ENCODE measurements at places on chromosomes 4 and X.

DNA sequence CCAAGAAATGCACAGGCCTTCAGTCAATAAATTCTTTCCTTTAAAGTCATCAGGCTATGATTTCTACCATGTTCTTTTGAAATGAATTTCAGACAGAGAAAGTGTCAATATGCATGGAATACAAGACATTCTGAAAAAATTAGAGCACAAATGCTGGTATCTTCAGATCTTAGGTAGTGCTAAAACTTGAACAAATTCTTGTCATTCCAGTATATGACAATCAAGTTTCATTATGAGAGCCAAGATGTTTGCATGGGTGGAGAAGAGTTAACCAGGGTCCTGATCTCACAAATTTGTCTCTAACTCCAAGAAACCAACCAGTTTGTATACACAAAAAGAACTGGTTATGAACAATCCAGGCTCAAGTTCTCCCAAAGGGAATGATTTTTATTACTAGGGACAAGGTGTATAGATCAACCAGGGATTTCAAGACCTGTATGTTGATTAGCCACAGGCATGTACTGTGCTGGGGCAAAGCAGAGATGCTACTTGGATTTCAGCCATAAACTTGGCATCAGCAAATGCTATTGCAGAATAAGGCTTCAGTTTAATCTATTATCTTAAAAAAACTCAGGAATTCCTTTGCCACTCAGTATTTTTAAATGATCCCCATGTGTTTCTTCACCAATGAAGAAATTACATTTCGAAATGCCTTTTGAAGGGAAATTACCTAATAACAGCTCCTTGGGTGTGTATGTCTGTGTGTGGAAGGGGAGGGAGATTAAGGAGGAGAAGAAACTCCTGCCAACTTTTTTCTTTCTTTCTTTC is 69.7 kb downstream of the FANCB start:
- DNase-seq: no peak

GRCh38 chr4:26912069-26912468 is 51.4 kb downstream of the STIM2 start:
- DNase-seq: no peak

DNA sequence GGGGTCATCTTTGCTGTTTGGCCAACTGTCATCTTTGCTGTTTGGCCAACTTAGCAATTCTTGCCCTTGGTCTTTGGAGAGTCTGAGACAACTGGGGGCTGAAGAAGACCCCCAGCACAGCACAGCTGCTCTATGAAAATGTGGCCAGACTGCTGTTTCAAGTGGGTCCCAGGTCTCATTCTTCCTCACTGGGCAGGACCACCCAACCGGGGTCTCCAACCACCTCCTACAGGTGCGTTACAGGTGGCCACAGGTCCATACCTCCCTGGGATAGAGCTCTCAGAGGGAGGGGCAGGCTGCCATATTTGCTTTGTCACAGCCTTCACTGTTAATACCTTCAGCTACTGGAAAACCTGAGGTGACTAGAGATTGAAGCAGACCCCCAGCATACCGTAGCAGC is 82.1 kb upstream of the TCEAL2 start:
- DNase-seq: no peak

- DNase-seq: no peak
These were observed 180.7 kb downstream of the PDGFC start for GRCh38 chr4:156790866-156791265.

All from NAMALWA (cell line).